ENCODE measurements at places on chromosomes 5 and 9.

DNA sequence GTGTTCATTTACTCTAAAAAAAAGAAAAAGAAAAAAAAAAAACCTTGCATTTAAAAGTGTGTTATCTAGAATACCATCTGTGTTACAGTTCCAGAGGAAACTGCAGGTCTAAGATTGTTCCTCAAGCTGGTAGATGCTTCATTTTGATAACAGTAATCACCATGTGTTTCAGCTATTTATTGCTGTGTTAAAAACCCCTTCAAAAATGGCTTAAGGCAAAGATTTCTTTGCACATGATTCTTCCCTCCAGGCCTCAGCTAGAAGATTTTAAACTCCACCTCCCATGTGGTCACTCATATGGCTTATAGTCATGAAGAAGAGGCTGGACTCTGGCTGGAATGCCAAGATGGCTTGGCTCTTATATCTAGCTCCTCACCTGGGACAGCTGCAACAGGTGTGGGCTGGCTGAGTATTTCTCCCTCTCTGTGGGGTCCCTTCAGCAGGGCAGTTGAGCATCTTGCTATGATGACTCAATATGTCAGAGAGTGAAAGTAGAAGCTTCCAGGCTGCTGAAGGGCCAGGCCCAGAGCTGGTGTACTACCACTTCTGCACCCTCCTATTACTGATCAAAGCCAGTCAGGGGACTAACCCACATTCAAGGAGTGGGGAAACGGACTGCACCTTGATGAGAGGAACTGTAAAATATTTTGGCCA is 920.4 kb upstream of the DMAC1 start:
- no peak for DNase-seq

DNA sequence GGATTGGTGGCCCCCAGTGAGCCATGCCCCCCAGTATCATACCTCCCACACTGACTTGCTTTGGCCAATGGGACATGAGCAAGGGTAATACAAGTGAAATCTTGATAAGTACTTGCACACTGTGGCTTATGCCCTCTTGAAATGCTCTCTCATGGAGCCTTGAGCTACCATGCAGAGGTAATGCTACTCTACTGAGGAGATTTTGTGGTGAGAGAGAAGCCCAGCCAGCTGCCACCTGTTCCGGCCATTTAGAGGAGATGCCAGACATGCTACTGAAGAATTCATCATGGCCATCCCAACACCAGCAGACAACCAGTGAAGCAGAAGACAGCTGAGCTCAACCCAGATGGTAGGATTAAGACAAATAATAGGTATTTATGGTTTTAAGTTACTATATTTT is 299.5 kb downstream of the MEF2C start:
- DNase-seq: no peak

- no peak for DNase-seq
Observed at GRCh38 chr9:89972535-89972934, 367.7 kb downstream of the GADD45G start.

DNA sequence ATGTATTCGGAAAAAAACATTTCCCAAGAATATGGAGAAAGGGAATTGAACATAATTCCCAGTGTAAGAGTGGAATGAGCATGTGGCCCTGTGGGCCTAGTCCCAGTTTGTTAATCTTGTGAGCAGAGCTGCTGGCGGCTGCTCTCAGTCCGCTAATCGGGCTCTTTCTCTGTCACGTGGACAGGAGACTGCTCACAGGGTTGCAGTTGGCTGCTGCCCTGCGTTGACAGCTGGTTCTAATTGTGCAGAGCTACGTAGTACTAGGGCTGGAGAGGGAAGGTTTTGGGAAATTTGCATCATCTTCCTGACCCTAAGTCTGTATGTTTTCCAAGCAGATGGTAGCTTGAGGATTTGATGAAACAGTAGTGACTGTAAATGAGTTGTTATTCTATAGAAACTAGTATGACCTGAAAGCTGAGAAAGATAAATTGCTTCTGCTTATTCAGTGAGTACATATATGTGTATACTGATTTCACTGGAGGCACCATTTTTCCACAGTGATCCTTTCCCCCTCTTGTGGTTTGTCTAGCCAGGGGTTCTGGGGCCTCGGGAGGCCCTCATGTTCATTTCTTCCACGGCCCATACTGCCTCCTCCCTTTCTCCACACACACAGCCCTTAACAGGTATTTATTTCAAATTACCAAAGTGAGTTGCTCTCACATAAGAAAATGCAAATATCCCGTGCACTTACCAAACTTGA is 100.6 kb downstream of the ANGPTL2 start:
- no peak for DNase-seq

DNA sequence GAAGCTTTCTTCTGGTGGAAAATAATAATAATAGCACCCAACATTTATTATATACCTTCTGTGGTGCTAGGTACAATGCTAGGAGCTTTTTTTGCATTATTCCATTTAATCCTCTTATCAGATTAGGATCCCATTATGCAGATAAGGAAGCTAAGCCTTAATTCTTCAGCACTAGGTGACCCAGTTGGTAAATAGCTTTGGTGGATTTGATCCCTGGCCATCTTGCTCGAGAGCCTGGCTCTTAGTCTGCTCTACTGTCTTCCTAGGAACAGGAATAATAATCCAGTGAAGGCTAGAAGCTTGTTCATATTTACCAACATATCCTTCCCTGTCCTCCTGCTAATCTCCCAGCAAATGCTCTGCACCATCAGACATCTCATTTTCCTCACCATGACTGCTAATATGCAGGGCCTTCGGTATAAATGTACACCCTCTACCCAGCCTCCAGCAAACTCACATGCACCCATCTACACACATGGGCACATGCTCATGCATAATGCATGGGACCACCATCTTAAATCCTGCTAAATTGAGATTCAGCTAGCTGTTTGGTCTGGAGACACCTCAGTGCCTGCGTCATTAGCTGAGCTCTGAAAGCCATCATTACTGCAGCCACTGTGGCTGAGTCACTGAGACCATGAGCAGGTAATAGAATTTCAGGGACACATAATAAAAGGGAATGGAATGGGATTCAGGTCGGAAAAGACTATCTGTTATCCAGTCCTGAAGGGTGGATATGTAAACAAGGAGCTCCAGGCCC is 87.5 kb downstream of the TRIM32 start:
- no peak for DNase-seq

- no peak for DNase-seq
Observed at GRCh38 chr9:34382879-34383278, 6.2 kb upstream of the MYORG start.

DNA sequence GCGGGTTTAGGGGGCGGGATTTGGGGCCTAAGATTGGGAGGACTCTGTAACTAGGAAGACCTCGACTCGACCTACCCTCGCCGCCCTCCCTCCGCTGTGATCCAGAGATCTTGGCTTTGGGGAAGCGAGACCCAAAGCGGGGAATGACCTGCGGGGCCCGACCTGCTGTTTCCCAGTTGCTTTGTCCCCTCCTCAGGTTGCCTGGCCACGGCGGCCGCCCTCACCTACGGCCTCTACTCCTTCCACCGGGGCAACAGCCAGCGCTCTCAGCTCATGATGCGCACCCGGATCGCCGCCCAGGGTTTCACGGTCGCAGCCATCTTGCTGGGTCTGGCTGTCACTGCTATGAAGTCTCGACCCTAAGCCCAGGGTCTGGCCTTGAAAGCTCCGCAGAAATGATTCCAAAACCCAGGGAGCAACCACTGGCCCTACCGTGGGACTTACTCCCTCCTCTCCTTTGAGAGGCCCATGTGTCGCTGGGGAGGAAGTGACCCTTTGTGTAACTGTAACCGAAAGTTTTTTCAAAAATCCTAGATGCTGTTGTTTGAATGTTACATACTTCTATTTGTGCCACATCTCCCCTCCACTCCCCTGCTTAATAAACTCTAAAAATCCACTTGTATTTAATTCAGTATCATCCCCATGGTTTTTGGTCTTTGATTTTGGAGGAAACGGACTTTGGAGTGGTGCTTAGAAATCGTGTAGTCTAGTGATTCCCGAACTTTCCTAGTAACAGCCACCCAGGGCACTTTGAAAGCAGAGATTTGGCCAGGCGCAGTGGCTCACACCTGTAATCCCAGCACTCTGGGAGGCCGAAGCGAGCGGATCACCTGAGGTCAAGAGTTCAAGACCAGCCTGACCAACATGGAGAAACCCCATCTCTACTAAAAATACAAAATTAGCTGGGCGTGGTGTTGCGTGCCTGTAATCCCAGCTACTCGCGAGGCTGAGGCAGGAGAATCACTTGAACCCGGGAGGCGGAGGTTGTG is 878 bp downstream of the HIGD2A start:
- no peak for DNase-seq

DNA sequence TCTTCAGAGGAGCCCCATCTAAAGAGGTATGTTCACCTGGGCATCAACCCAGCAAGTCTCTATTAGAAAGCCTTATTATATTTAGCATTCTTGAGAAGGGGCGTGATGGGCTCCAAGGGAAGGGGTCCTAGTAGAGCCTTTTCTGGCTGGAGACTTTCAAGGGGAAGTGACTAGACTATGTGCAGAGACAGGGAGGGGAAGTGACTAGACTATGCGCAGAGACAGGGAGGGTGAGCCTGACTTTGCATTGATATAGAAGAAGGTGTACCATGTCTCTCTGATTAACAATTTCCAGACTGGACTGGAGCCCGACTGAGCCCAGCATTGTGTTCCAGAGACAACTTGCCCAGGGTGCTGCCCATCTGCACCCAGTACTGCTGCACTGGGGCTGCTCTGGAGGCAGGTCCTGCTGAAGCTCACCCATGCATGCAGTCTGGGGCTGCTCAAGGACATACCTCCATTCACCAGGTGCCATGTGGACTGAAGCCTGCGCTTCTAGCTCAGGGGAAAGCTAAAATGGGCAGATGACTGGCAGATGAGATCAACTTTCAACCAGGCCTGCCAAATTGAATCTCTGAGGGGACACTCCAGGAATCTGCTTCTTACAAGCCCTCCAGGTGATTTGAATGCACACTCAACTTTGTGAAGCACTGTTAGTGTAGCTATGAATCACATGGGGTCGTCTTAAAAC is 83.0 kb upstream of the GNA14 start:
- DNase-seq: no peak

DNA sequence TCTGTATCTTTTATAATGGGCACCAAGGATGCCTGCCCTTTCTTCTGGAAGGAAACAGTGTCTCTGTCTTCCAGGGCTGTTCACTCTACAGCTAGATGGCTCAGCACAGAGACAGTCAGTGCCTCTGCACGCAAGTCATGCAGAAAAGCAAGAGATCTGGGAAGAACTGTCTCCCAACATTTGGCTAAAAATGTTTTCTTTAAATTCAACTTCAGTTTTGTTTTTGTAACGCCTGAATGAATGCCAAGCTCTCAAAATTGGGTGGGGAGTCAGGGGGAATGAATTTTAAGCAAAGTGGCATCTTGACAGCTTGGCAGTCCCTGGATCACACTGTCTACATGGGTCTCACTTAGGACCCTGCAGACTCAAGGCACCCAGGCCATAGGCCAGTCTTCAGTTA is 12.6 kb downstream of the OLFML2A start:
- no peak for DNase-seq

GRCh38 chr9:69261636-69262035 is 63.4 kb upstream of the ENTREP1 start:
- no peak for DNase-seq

DNA sequence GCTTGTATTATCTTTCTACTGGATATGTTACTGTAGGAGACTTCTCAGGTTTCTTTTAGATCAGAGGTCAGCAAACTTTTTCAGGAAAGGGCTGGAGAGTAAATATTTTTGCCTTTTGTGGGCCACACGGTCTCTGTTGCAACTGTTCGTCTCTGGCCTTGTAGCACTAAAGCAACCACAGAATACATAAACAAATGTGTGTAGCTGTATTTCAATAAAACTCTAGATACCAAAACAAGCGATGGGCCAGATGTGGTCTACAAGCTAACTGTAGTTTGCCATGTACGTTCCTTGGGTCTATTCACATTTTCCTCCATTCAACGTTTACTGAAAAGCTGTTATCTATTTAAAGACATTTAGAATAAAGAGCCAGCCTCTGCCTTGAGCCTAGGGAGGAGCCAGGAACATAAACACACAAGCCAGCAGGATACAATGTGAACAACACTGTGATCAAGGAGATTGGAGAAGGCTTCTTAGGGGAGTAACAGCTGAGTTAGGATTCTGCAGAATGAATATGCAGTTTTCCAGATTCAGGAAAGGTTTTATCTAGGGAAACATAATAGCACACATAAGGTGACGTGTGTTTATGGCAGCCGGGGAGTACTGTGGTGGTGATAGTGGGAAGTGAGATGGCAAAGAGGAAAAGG is 33.0 kb upstream of the HOMER1 start:
- no peak for DNase-seq
